Hypothalamus (tissue), 51 donors: ENCODE measurements at places on chromosomes 1 and 21.
A peak's percentile ranks its signal among the peaks of the same experiment; 100 is the strongest.

GRCh38 chr1:150753416-150753815, 12.2 kb downstream of the CTSS start:
- DNase-seq = no peak

DNA sequence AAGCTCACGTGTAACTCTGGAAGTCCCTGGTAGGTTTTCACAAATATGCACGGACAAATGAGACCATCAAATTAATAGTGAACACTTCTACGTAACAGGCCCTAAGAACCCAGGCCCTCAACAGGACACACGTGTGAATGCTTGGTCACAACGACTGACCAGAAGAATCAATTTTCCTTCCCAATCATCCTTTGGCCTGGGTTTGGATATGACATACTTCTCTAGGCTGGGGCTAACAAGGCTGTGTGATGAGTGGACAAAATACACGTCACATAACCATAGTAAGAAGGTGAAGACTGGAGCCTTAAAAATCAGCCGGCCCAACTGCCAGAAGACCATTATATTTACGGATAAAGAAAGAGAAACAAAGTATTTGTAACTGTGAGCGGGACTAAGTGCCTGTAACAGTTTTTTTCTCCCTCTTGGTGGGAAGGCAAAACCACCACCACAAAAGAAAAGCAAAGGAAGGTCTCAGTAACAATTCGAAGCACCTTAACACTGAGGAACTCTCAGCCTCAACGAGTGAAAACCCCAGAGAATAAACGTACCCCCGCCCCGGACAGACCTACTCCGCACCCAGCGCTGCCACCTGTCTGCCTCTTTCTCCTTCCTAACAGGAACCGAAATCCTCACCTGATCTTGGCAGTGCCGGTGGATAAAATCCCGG, 450 bp downstream of the SDE2 start:
- no peak for DNase-seq

DNA sequence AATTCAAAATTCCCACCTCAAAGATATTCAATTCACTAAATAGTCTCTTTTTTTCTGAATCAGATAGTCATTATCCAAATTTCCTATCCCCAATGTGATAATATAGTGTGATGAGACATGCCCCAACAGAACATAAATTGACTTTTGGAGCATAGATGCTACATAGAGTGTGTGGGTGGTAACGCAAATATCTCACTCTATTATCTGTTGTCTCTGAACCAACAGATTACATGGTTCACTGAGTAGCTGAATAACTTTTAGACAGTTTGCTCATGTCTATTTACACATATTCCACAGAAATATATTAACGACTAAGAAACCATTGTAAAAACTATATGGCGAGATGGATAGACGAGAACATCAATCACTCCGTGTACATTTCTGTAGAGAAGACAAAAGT, 209.9 kb downstream of the BARHL2 start:
- no peak for DNase-seq

- DNase-seq = no peak
Measured at GRCh38 chr1:215992620-215993019, 425.5 kb downstream of the KCTD3 start.

DNA sequence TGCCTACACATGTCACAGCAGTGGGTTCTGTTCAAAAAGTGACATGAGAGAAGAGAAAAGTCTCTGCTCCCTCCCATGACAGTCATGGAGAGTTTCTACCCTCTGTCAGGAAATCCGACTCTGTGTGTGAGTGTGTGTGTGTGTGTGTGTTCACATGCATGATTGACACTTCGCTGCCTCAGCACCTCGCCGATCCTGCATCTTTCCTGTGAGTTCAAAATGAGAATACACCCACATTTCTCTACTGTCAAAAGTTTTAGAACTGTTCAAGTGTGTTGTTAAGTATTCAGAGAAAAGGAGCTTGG, 46.2 kb upstream of the COX20 start:
- DNase-seq = no peak

- DNase-seq = no peak
Measured at GRCh38 chr1:160834945-160835565, 27.6 kb downstream of the CD244 start.

GRCh38 chr1:205228093-205228521, 361 bp downstream of the TMCC2 start:
- DNase-seq = no peak

GRCh38 chr1:30518186-30518585, 205.2 kb downstream of the MATN1 start:
- no peak for DNase-seq

DNA sequence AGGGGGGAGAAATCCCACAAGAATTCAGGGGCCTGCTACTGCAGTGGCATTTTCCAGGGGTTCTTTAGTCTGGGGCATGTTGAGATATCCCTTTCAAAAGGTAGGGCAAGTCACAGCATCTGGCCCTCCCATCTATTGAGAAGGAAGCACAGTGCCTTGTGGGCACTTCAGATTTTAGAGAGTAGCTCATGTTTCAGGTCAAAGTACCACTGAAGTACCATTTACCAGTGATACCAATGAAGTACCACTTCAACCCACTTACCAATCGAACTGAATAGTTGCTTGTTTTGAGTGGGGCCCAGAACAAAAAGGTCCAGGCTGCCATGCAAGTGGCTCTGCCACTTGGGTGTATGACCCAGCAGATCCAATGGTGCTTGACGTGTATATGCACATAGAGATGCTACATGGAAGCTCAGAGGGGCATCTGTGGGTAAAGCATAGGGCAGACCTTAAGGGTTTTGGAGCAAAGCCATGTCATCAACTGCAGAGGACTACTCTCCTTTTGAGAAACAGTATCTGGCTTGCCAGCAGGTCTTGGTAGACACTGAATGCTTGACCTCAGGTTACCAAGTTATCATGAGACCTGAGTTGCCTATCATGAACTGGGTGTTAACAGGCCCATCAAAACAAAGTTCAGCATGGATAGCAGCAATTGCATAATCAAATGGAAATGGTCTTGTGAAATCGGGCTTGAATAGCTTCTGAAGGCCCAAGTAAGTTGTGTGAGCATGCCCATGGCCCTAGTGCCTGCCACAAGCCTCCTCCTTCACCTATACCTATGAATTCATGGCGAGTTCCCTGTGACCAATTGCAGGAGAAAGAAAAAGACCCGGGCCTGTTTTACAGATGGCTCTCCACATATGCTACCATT, 23.5 kb downstream of the PLA2G2D start:
- DNase-seq = no peak

GRCh38 chr1:226870401-226871279, at the start of gene PSEN2:
Gene PSEN2 (plus strand): TSS chr1:226870616. CDS start chr1:226881908, 11,292 bp downstream.
- DNase-seq = peak; percentile 73

DNA sequence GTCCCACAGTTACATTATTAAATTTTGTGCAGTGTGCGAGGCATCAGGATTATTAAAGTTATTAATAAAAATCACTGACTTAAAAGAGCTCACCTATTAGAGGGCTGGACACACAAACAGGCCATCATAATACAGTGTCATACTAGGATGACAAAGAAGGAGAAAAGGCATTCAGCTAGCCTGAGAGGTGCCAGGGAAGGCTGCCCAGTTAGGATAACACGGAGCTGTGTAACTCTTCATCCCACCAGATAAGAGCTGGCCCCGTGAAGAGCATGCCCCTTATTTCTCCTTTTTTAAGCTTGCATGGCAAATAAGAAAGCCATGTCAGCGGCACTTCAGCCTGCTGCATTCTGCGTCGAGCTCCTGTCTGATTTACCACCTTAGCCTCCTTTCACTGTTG, 109.5 kb downstream of the KCNK1 start:
- no peak for DNase-seq

DNA sequence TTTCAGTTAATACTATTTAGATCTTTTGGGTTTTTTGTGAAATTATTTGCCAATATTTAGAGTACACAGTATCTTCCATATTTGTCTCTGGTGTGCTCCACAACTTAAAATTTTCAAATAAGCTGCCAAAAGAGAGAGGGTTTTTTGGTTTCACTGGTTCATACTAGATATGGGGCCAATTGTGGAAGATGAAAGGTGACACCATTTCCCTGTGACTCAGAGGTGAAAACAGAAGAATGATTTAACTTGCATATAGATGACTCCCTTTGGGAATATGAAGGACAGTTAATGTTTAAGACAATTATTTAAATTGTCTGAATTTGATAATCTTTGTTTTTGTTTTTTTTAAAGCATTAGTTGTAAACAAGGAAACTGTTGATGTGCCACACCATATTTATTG, 37.5 kb downstream of the IVNS1ABP start:
- DNase-seq = no peak

- DNase-seq = no peak
Measured at GRCh38 chr1:24899581-24900485, 30.2 kb downstream of the RUNX3 start.

GRCh38 chr21:45264146-45264911, 23.4 kb downstream of the POFUT2 start:
- DNase-seq = no peak

DNA sequence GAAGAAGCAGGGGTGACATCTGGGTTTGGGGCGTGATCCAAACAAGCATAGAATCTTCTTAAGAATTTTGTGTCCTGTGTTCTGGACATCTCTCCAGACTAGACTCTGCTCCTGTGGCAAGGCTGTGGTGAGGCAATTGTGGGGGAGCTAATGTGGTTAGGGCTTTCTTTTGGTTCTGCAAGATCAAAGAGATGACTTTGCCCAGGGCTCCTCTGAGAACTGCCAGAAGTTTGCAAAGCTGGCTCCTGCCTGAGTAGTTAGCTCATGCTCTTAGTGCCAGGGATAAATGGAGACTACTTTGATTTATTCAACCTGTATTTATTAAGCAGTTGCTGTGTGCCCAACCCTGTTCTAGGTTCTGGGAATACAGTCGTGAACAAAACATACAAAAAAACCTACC, 34.0 kb upstream of the CRNN start:
- DNase-seq = no peak

GRCh38 chr1:54310439-54311328, 95.5 kb downstream of the SSBP3 start:
- no peak for DNase-seq

- DNase-seq = no peak
Measured at GRCh38 chr1:223344491-223344890, 19.5 kb downstream of the SUSD4 start.
